ENCODE measurements at places on chromosomes 4 and X.
A peak's percentile ranks its signal among the peaks of the same experiment; 100 is the strongest.

DNA sequence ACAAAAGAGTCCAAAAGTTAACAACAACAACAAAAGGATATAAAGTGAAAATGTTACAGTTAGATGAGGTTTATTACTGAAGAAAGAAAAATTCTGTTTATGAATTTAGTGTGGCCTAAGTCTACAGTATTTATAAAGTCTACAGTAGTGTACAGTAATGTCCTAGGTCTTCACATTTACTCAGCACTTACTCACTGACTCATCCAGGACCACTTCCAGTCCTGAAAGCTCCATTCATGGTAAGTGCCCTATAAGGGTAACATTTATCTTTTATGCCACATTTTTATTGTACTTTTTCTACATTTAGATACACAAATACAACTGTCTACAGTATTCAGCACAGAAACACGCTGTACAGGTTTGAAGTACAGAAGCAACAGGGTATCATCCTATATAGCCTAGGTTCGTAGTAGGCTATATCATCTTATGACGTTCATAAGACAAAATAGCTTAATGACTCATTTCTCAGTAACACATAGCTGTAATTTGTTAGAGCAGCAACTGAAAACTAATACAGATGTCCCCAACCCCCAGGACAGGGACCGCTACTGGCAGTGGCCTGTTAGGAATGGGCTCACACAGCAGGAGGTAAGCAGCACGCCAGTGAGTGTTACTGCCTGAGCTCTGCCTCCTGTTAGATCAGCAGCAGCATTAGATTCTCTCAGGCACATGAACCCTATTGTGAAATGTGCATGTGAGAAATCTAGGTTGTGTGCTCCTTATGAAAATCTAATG is 61.3 kb downstream of the CENPC start:
- no peak for DNase-seq

DNA sequence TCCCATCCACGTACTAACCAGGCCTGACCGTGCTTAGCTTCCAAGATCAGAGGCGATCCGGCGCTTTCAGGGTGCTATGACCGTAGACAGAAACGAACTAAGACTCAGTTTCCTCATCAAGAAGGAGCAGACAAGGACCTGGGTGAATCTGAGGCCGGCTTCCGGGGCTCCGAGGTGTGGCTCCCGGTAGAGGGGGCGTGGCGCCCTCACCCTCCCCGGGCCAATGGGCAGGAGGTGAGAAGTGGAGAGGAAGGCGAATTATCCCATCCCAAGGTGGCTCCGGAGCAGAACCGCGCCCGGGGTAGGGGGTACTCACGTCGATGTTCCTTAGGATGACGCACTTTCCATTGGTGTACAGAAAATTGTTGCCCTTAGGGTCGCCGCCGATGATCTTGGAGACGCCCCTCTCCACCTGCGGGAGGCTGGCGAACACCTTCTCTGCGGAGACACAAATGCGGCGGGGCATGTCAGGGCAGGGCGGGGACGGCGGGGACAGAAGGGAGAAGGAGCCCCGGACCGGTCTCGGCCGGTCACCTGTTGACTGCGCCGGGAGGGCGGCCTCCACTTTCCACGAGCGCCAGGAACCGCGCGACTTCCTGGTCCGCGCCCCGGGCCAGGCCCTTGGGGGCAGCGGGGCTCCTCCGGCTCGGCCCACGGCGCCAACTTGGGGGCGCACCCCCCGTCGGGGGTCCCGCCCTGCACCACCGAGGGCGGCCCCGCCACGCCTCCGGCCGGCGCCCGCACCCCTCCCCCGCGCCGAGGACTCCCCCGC is 616 bp downstream of the WDR1 start:
- peak; percentile 87 for DNase-seq

DNA sequence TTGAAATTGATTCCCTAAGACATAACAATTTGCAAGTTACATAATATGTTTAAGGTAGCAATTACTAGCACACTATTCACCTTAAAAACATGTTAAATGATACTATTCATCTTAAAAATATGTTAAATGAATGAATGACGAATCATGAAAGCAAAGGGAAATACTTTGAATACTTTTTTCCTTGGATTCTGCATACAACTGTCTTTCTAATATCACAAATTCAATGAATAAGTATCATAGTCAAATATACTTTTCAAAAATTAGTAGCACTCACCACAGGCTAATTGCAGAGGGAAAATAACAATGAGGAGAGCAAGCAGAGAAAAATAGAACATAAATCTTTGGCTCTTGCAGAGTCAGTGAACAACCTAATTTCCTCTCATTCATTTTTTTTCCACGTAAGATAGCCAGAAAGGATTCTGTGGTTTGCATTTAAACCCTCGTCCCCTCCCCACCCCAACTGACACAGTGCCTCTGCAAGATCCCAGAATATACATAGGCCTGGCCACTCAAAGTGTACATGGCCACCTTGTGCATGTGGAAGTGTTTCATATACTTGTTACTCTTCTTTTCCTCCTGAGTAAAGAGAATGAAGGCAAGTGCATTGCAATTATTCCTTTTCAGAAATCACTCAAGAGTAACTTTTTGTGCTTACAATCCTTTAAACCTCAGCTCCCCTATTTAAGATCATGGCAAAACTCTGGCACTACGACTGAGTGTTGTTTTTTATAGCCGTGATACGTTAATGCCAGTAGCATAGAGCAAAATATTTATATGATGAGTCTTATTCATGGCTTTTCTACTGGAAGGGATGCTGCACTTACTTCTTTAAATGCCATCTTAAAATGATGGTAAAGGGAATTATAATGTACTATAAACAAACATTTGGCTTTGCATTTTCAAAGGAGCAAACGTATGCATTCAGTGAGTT is 236.4 kb downstream of the PDGFC start:
- DNase-seq: no peak

DNA sequence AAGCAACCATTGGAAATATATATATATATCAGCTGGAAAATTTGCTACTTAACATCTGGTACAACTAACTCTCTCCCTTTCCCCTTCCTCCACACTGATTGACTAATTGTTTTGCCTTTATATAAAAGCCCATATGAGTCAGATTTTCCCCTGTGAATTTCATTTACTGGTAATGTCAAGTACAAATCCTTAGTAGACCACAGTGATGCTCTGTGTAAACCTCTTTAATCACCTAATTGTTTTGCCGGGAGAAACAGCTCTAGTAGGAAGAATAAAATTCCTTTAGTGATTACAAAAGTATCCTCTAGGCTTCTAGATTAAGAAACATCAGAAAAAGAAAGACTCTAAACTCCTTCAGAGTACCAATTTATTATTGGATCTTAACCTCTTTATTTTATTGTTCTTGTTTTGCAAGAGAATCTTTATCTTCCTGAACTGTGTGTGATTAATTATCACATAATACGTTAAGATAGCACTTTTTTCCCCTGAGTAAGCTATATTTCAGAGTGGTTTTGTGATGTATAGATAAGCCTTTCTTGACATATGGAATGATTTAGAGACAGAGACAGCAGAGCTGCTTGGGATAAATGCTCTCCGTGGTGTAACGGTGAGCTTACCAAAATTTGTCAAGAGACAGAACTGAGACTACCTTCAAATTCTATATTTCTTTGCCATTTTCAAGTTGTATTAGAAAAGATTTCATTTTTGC is 1606.4 kb upstream of the TENM3 start:
- no peak for DNase-seq

GRCh38 chrX:44101281-44101680 is 128.1 kb upstream of the NDP start:
- no peak for DNase-seq

- no peak for DNase-seq
Measured at GRCh38 chr4:149830823-149831222, 15.2 kb upstream of the IQCM start.

GRCh38 chrX:39941332-39941920 is 156.3 kb downstream of the BCOR start:
- DNase-seq: no peak

- DNase-seq: no peak
Measured at GRCh38 chr4:84673475-84674240, 90.7 kb downstream of the CDS1 start.

- DNase-seq: no peak
Measured at GRCh38 chr4:54509057-54509456, 148.7 kb upstream of the KIT start.

GRCh38 chr4:133190098-133190497 is 41.0 kb downstream of the PCDH10 start:
- no peak for DNase-seq

DNA sequence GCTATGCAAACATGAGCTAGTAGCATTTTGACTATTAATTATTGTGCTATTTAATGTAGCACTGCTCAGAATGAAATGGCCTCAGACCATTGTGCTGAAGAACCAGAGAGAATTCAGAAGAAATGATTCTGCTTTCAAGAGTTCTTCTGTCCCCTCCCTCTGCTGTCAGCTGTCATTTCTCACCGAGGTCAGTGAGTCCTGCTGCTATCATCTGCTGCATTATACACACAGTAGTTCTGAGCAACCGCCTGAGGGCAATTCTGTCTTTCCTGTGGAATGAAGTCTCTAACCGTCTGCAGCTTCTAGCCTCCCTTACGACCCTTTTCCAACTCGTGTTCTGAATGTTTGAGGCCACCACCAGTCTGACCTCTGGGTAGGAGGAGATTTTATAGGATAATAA is 249.4 kb downstream of the HNRNPD start:
- DNase-seq: no peak

GRCh38 chr4:98113012-98113411 is 30.3 kb downstream of the STPG2 start:
- no peak for DNase-seq

- DNase-seq: no peak
Measured at GRCh38 chrX:93695981-93696380, 22.0 kb downstream of the FAM133A start.

DNA sequence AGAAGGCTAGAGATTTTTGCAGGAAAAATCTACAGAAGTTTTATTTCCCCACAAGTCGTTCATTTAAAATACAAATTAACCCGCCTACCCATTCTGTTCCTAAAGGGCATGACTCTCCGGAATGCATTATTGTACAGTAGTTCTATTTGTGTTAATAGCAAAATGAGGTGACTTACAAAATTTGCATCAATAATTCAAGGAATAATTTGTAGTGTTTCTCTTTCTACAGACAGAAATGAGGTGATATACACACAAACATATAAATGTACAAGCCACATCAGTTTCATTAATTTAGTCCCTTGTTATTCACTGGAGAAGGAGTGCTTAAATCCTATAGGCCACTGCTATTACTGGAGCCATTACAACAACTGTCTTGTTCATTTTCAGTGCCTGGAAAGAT is 501.3 kb upstream of the DIAPH2 start:
- DNase-seq: no peak

- no peak for DNase-seq
Measured at GRCh38 chr4:7423801-7424552, 10.8 kb downstream of the PSAPL1 start.

GRCh38 chr4:41281038-41281634 is 24.4 kb downstream of the UCHL1 start:
- no peak for DNase-seq

- no peak for DNase-seq
Measured at GRCh38 chrX:124212622-124213021, 119.8 kb upstream of the TEX13D start.

DNA sequence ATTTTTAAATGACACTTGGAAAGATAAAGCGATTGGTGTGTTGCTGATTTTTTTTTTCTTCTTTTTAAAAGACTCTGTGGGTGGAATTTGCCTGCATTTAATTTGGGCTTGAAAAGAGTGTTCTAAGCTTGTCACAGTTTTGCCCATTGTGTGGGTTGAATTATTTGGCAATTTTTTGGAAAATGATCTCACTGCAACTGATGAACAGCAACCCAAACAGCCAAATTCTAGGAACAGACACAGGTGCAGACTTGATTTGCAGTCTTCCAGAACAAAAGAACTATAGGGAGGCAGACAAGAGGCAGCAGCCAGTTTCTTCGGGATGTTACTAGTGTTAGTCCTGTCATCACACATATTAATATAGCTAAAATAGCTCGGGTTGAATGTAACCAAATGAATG is 40.5 kb downstream of the CASP6 start:
- no peak for DNase-seq

DNA sequence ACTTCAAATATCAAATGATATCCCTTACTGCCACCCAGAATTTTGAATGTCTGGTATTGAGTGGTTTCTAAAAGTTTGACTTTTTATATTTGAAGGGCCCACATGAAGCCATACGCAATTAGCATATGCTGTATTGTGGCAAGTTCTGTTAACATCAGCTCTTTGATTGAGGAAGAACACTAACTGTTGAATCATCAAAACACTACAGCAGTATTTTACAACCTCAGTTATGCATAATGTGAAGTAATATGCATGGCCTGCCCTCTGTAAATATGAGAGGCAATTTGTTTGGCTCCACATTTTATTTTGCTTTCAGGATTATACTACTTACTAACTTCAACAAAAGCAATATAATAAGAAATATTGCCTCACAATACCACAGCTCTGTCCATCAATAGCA is 62.2 kb upstream of the DMD start:
- DNase-seq: no peak

GRCh38 chr4:159881158-159881557 is 778.3 kb downstream of the RAPGEF2 start:
- no peak for DNase-seq

GRCh38 chr4:7637139-7637538 is 202.4 kb upstream of the PSAPL1 start:
- no peak for DNase-seq

DNA sequence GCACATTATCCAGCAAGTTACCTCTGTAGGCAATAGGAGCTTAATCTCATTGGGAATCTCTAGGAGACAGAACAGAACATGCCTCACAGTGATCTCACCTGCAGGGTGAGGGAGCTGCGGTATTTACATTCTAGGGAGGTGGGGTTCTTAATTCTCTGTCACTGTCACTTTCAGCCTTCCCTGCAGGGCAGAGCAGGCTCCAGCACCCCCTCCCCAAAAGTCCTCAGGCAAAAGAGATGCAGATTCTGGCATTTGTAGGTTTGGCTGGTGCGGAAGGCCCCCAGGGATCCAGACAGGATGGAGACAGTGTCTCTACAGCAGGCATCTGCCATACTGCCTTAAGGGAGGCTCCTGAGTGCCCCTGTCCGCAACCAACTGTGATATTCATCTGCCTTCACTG is 166.4 kb upstream of the ATP6AP2 start:
- DNase-seq: no peak

DNA sequence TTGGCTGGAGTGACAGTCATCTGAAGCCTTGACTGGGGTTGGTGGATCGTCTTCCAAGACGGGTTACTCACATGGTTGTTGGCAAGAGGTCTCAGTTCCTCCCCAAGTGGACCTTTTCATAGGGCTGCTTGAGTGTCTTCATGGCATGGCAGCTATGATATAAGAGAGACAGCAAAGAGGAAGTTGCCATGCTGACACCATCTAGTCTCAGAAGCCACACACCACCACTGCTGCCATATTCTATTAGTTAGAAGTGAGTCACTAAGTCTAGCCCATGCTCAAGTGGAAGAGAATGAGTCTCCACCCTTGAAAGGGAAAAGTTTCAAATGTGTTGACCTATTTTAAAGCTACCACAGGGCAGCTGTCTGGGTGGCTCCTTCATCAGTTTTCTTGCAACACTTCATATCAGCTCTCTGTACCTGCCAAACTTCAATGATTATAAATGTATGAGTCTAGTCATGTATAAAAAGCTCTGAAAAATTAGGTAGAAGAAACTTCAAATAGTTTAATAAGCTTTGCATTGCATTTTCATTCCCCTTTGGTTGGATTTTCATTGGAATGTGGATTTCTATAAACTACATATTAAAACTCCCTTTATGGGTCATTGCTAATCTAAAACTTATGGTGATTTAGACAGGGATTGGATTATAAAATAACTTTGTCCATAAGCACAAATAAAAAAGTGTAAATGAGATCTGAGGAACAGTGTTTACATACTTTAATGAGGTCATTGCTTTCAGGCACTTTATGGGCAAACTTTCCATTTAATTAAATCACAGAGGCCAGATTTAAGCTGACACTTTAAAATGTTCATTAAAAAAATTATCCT is 68.0 kb upstream of the ATXN3L start:
- DNase-seq: no peak
